NCI-H524 (cell line): ENCODE measurements at places on chromosomes 3 and 15.

DNA sequence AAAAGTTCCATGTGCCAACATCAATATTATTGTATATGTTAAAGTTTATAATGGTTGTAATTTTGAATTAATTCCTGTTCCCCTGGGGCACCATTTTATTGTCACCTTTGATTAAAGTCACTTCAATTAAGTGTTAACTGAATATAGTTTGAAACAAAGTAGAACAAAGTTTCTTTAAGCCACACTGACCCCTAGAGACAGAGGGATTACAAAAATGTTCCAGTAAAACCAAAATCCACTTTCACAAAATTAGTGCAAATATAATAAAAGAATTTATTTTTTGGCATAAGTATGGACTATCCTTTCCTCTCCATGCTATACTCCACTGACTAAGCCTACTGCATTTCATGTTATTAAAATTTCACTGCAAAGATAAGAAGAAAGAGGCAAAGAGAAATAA is 123.9 kb downstream of the ZMAT3 start:
- peak; percentile 9 for DNase-seq

DNA sequence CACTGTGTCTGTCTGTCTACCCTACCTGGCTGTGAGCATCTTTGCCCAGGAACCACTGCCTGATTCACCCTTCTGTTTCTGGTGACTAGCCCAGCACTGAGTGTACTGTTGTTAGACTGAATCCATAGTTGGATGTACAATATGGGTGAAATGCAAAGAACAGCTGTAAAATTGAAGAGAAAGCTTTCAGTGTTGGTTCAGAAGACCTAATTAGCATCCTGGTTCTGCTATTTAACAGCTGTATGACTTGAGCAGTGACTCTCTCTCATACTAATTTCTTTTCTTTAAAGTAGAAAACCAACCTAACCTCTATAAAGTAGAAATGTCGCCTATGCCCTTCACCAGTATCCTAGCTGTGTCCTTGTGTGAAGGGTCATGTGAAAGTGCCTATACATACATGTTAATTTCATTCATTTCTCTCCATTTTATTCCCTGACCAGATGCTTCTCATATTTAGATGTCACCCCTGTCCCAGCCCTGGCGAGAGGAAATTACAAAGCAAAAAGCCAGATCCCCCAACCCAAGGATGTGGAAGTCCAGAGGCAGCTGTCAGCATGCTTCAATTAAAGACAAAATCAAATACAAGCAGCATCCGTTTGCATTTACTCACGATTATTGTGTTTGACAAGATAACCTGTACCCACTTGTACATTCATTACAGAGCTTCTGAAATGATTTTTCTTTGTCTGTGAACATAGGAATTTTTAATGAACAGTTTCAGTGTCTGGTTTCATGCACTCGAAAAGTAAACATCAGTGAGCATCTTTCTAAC is 305.7 kb upstream of the ICE2 start:
- DNase-seq: no peak

- DNase-seq: no peak
These were observed 229.7 kb downstream of the ISL2 start for GRCh38 chr15:76566276-76566675.

GRCh38 chr15:90386221-90386620 is 1.8 kb upstream of the IQGAP1 start:
- no peak for DNase-seq
